Activated naive CD4-positive, alpha-beta T cell (primary cell): ENCODE measurements at places on chromosomes 1 and 21.

- no peak for DNase-seq
Observed at GRCh38 chr1:24195136-24195535, 8.0 kb upstream of the IFNLR1 start.

DNA sequence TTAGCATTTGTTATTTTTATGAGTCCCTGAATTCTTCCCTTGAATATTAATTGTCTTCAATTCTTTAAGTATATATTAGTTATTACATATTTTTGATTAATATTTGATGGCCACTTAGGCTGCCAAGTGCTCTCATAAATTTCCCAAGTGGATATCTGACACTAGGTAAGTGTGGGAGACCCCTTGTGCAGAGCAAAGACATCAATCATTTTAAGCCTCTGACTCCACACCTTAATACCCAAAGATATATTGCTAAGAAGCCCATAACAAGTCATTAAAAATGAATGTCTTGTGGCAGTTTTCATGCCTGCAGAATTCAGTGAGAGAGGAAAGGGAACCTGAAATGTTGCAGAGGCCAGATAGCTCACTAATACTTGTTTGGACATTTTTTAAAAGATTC lies 58.4 kb upstream of the PROX1 start:
- DNase-seq: no peak

DNA sequence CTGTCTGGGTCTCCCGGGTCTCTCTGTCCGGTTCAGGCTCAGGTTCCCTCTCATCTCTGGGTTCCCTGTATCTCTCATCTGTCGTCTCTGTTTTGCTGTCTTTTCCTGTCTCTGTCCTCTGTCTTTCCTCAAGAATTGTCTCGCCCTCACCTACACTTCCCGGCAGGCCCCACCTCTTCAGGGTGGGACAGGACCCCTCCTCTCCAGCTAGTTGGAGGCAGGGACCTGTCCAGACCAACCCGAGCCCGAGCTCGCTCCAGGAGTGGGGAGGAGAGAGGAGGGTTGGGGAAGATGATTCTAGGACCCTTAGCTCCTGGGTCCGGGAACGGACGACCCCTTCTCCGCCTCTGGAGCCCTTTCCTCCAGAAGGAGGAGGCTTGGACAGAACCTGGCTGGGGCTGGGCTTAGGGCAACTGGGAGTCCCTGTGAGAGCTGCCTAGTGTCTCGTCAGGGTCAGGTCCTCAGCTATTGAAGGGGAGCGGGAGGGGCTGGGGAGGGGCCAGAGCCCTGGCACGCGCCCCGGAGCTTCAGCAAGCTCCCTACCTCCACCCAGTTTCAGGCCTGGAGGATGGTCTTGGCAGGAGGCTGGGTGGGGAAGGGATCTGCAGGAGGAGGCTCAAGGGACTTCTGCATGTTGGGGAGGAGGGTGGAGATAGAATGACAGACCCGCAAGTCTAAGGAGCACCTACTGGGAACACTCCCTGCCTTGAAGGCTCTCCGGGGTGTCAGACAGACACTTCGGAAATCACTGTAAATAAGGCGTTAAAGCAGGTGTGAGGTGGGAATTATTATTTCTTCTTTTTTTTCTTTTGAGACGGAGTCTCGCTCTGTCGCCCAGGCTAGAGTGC lies 26.3 kb upstream of the EPB41 start:
- DNase-seq: no peak

DNA sequence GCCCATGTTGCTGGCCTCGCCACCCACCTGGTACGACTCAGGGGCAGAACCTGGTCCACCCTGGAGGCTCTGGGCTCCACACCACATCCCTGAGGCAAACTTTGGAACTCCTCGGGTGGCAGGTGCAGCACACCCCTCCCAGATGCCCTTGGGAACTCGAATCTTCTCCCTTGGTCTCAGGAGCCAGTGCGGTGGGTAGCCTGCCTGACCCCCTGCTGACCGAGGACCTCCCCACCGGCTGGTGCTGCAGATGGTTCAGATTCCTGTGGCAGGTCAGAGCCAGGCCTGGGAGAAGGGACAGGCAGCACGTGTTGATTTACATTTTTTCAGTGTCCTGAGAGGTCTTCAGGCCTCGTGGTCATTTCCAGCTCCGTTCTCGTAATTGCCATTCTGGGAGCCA lies 6.3 kb upstream of the CFAP410 start:
- no peak for DNase-seq

DNA sequence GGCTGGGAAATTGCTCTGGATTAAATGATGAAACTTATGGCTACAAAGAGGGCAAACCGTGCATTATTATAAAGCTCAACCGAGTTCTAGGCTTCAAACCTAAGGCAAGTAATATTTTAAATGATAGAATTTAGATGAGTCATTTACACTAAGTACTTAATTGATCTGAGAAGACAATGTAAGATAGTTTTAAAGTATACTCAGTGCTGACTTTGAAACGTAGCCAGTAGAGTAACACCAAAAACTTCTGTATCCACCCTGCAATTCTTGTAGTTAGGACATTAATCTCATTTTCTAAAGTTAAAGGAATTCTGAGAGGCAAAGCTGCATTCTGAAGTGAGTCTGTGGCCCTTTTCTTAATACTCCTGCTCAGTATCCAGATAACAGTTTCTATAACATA lies 20.8 kb downstream of the ATP1B1 start:
- DNase-seq: no peak

GRCh38 chr1:157829711-157830110 lies 9.8 kb upstream of the FCRL1 start:
- DNase-seq: no peak
